ENCODE measurements at places on chromosomes 3 and 15.

- peak; percentile 60 for DNase-seq
Observed at GRCh38 chr3:10228248-10228950, 19.9 kb upstream of the TATDN2 start.

GRCh38 chr15:42385206-42385979 is 26.1 kb downstream of the CAPN3 start:
- peak; percentile 10 for DNase-seq

DNA sequence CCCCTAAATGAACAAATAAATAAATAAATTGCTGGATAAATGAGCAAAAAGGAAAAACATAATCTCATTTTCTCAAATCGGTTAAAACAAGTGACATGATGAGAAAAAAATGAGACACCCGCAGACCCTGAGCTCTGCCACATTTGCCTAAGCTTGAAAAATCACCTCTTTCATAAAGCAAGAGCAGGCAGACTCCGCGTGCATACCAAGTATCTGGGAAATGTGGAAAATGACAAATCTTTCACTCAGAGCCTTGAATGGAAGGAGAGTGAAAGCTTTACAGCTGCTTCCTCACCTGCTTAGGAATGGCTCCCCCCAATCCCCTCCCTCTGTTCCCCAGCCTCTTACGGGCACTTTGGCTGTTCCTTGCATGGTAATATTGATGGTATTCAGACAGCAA is 355.5 kb upstream of the SUCLG2 start:
- DNase-seq: no peak

GRCh38 chr15:57330619-57331340 is 45.5 kb upstream of the CGNL1 start:
- no peak for DNase-seq

DNA sequence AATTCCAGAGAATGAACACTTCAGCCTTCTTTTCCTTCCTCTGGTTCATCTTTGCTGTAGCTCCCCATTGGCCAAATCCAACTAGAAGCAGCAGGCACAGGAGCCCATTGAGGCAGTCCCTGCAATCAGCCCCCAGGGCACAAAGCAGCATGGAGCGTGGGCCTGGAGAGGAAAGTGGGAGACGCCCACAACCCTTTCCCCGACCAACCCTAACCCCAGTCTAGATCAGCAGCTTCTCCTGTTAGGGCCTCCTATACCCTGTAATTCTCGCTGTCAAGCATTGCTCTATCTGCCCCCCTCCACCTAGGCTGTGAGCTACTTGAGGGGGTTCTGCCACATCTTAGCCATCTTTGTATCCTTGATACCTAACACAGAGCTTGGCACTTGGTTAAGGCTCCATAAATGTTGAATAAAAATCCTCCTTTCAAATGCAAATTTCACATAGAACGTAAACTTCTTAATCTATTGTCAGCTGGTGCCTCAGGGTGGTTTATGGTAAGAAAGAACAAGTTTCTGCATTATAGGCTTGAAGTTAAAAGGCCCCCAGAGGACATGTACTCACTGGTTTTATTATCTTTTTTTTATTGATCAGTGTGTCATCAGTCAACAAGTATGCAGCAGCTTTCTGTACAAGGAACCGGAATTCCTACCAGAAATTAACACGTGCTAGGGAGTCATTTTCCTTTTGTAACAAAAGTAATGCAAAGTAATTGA is 97.9 kb upstream of the PFN2 start:
- no peak for DNase-seq

DNA sequence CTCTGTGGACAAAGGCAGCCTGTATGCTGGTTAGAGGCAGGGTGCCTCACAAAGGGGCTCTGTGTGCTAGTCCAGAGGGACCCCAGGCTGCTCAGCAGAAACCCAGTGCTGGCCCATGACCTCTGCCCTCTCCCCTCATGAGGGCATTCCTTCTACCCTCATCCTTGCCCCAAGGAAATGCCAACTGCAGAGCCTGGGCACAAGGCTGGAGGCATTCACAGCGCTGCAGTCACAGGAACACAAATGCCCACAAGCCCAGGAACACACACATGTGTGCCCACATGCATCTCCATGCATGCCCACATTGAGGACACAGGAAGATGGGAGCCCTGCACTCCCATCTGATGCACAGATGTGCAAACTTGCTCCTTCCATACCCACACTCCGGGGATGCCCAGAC is 3.8 kb downstream of the INKA1 start:
- DNase-seq: no peak

- no peak for DNase-seq
Observed at GRCh38 chr15:81914734-81915256, 131.0 kb downstream of the MEX3B start.

- no peak for DNase-seq
Observed at GRCh38 chr3:169619793-169620192, 43.7 kb downstream of the MECOM start.

GRCh38 chr3:118778201-118778600 is 256.4 kb downstream of the IGSF11 start:
- no peak for DNase-seq

DNA sequence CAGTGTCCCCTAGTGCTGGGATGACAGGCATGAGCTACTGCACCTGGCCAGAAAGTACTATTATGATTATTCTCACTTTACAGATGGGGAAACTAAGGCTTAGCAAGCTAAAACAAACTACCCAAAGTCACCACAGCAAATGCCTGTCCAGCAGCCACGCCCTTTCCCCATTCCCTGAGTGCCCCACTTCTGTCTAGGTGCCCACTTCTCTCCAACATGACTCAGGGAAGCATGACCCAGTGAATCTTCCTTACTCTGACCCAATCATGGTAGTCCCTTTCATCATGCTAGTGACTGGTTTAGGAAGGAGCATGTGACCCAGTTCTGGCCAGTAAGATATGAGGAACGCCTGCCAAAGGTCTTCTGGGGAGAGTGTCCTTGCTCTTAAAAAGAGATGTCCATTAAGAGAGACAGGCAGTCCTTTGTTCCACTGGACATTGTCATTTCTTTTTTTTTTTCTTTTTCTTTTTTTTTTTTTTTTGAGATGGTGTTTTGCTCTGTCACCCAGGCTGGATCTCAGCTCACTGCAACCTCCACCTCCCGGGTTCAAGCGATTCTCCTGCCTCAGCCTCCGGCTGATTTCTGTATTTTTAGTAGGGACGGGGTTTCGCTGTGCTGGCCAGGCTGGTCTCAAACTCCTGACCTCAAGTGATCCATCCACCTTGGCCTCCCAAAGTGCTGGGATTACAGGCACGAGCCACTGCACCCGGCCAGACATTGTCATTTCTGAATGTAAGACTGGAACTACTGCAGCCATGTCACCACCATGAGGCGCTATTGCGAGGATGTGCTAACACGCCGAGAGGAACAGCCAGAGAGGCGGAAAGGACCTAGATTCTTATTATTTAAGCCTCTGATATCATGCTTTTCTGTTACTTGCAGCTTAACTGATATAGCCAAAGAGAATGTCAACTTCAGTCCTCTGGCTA is 19.8 kb downstream of the MEGF11 start:
- no peak for DNase-seq

DNA sequence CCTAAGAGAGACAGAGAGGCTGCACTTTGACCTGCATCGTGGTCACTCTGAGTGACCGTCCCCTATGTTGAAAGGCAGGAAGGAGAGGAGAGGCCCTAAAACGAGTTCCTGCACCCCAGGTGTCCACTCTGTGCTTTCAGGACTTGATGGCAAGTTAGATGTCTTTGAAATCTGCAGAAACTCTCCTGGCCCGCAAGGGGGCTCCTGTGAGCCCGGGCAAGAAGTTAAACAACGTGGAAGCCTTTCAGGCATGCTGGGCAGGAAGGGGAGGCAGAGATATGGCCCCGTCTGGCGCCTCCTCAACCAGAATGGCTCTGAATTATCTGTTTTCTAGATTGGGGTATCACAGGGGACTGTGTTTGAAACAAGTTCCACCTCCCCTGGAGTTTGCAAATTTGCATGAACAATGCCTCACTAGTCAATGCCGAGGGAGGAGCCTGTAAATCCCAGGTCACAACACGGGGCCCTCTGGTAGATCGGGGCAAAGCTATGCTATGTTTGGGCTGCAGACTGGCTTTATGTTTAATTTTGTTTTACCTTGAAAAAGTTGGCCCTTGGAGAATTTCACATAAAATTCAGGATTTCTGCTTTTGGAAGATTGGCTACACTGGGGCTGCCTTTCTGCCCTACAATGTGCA is 9.8 kb downstream of the CTXND1 start:
- peak; percentile 24 for DNase-seq

GRCh38 chr3:100902572-100902971 is 90.6 kb downstream of the ABI3BP start:
- DNase-seq: no peak

DNA sequence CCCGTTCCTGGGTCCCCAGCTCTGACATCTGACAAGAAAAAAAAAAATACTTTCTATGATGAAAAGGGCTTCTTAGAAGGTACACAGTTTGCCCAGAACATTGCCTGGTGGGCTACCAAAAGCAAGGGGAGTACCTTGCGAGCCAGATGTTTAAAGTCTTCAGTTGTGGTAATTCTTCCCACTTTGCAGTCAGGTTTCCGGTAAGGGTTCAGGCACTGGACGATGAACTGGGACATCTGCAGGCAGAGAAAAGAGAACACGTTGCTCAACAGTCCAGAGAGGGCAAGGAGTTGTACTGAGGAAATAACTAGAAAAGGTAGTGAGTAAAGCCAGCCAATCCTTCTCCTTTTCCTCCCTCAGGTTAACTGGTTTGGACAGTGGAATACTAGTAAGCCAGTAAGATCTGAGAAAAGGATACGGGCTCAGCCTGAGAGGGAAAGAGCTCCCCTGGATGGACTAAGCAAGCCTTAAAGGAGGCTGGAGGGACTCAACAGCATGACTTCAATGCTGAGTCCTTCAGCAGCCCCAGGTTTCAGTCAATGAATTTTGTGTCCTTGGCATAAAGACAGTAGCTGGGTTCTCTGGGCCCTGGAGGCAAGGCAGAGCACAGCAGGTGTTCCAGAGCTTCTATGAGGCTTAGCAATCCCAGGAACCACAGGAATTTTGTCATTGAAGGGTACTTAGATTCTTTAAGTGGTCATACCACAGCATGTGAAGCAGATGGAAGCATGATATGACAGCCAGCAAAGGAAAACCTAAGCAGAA is 38.2 kb downstream of the NBEAL2 start:
- no peak for DNase-seq

DNA sequence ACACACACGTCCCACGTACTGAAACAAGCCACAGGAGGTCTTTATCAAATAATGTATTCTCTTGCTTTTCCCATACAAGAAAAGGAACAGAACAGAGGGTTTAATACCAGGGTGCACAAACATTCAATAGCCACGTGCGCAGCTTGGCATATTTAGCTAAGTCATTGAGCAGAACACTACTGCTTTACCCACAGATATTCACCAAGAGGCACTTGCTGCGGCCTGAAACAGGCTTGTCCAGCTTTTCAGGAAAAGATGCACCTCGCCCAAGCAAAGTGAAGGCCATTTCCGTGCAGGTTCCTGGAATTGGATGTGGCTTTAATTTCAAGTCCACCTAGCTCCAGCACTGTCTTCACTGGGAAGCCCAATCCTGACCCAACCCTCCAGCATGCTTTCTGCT is 17.6 kb downstream of the ZDHHC3 start:
- no peak for DNase-seq

DNA sequence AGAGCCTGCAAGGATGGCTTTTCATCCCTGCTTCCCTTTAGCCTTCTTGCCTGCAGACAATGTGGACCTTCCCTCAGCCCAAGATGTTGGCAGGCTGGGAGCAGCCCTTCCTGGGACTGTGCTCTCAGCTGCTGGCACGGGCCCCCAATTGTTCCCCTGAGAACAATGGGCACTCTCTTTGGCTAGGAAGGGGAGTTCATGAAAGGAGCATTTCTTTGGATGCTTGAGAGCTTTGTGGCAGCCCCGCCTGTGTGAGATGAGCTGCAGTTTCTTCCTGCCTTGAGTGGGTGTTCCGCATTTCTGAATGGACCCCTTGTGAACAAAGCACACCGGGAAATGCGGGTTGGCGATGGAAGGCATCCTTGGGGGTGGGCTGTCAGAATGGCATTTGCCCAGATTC is 35.0 kb upstream of the BSN start:
- DNase-seq: no peak

DNA sequence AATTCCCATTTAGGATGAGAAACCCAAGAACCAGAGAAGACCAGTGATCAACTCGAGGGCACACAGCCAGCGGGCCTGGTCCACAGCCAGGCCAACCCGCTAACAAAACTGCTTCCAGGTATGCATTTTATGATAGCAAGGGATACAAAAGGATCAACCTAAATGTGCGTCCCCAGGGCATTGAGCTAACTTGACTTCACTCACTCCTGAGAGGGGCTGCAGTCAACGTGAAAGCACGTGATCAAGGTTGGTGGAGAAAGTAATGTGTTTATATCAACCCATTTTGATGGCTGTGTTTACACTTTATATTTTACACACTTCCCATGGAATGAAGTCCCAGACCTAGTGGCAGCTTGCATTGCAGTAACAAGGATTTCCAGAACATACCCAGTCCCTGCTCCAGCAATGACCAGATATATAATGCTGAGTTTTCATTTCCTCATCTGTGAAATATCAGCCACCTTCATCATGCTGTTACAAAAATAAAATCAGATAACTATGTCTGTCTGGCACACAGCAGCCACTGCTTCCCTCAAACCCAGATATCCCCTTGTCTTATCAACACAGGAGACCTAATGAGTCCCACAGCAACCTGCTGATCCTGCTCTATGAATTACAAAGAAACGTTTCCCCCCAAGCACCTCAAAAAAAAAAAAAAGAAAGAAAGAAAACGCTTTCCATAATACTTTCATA is 2.0 kb downstream of the KLHL6 start:
- no peak for DNase-seq

DNA sequence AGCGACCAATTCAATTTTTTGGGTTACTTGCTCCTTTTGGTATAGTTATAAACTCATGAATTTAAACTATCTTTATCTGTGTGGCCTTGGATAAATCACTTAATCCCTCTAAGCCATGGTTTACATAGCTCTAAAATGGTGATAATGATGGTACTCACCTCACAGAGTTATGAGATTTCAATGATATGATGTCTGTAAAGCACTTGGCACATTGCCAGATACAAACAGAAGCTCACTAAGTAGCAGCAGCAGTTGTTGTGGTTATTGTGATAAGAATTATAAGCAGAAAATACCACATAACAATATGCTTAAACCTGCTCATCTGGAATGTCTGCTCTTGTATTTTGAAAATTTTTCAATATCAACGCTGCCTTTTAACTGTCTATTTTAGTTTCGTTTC is 185.1 kb upstream of the SNTN start:
- no peak for DNase-seq

DNA sequence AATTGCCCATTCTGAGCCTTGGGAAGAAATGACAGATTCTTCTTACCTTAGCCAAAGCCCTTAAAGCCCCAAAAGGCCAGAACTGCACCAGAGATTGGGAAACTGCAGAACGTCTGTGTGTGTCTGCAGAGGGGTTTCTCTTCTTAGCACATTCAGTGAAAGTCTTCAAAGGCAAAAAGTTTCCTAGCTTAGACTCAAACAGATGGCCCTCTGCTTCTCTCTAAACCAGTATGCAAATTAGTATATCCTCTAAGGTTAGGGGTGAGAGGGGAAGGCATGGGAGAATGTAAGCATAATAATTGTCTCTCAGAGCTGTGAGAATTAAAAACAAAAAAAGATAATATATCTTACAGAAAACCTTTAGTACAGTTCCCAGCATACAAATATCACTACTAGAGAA is 334.0 kb upstream of the MCTP2 start:
- DNase-seq: no peak

GRCh38 chr15:92650256-92650655 is 5.3 kb downstream of the FAM174B start:
- DNase-seq: no peak

GRCh38 chr15:58463815-58464650 is 32.2 kb downstream of the LIPC start:
- DNase-seq: no peak
